Hematopoietic multipotent progenitor cell treated with erythropoietin and hydrocortisone succinate and interleukin-3 and kit ligand, for 6 days (in vitro differentiated cells): ENCODE measurements at places on chromosomes 5 and 9.

DNA sequence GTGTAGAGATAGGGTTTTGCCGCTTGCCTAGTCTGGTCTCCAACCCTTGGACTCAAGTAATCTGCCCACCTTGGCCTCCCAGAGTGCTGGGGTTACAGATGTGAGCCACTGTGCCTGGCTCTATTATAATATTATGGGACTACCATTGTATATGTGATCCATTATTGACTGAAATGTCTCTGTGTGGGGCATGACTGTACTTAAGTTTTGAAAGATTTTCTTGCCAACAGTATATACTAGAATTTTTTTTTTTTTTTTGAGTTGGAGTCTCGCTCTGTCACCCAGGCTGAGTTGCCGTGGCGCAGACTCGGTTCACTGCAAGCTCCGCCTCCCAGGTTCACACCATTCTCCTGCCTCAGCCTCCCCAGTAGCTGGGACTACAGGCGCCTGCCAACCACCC, 17.8 kb downstream of the SPIN1 start:
- DNase-seq: no peak

GRCh38 chr5:141753971-141754713, 72.1 kb upstream of the ARAP3 start:
- DNase-seq: peak; percentile 78

- peak; percentile 60 for DNase-seq
These were observed 753 bp downstream of the ARHGAP26 start for GRCh38 chr5:142770650-142771609.

DNA sequence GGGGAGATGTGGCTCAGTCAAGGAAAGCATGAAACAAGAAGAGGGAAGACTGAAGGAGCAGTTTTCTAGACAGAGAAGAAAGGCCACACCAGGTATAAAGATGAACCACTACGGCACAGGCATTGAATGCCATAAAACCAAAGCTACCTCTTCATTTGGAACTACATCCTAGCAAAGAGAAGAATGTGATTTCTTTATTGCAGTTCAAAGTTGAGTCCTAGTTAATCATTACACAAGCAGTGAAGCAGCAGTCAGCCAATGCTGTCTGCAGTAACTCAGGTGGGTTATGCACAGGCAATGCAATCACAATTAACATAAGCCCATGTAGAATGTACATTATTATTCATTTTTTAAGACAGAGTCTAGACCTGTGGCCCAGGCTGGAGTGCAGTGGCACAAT, 21.7 kb upstream of the PCAT7 start:
- no peak for DNase-seq

GRCh38 chr9:1875921-1876448, 139.2 kb upstream of the SMARCA2 start:
- no peak for DNase-seq

- DNase-seq: no peak
These were observed 1338.9 kb downstream of the MAT2B start for GRCh38 chr5:164844348-164844747.

- DNase-seq: no peak
These were observed 15.3 kb upstream of the KIF27 start for GRCh38 chr9:83936523-83936922.

DNA sequence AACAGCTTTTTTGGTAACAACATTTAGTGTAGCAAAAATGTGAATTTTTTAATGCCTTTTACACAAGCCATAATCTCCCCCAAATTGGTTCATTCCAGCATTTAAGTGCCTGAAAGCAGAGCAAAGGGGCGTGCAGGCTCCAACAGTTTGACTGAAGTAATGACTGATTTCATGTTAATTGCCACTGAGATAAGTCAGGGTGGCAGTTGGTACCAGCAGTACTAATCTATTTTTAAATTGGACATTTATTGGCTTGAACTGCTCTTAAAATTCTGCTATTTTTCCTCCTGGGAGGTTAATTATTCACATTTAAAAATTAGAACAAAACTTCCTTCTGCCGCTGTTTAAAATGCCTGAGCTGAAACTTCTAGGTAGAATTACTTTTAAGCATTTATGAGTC, 12.4 kb downstream of the TMEM171 start:
- no peak for DNase-seq

DNA sequence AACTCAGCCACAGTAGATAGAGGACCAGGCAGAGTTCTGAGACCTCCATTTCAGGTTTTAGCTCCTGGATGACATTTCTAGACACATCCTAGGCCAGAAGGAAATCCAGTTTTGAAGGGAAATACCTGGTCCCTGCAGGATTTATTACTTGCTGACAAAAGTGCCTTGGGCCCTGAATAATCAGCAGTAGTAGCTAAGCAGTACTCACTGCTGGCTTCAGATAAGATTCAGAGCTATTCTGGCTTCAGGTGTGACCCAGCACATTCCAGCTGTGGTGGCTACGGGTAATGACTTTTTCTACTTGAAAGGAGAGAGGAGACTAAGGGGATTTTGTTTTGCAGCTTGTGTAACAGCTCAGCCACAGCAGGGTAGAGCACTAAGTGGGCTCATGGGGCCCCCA, 34.0 kb downstream of the NDUFAF2 start:
- DNase-seq: peak; percentile 59

GRCh38 chr5:173726846-173727557, 110.6 kb upstream of the BOD1 start:
- no peak for DNase-seq

DNA sequence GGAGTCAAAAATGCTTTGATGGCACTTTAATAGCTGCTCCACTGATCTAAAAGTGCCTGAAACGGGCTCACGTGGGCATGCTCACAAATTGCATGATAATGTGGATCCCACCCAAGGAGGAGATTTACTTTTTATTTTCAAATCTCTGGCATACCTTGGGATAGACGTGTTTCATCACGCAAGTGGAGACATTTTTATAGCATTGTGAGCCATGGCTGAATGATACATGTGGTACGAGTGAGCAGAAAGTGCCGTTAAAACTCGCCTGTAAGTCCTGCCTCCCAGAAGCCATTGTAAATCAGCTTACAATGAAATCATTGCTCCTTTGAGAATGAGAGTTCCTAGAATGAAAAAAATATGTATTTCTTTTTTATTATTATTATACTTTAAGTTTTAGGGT, 514.7 kb downstream of the MAT2B start:
- no peak for DNase-seq

- no peak for DNase-seq
These were observed 321.9 kb downstream of the CDK5RAP2 start for GRCh38 chr9:120258096-120258495.

- DNase-seq: peak; percentile 54
These were observed 230.3 kb downstream of the AUH start for GRCh38 chr9:91131433-91131839.

DNA sequence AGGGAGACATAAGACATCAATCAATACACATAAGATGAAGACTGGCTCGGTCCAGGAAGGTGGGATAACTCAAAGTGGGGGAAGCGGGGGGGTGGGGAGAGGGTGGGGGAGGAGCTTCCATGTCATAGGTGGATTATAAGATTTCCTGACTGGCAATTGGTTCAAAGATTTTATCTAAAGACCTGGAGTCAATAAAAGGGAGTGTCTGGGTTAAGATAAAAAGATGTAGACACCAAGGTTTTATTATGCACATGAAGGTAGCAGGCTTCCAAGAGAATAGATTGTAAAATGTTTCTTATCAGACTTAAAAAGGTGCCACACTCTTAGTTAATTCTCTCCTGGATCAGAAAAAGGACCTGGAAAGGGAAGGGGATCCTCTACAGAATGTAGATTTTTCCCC, 25.6 kb upstream of the OTULINL start:
- no peak for DNase-seq
